Karpas-422 (cell line): ENCODE measurements at places on chromosomes 1 and 21. TPM values are rescaled to one million over a fixed set of nuclear protein-coding genes. Genes with fewer than 3 reads are reported as not detected.

The CAPZB gene
- total RNA-seq, result 55.5 and 72.9 TPM in 2 replicates

The OR2L5 gene
- 0.19 TPM in 1 of 2 replicates, not detected in the other for total RNA-seq

The PDPN gene
- total RNA-seq, result not detected in 2 replicates

The LRRC53 gene
- not detected in 2 replicates for total RNA-seq

The C1orf115 gene
- 0.11 TPM in 1 of 2 replicates, not detected in the other for total RNA-seq

The KRTAP7-1 gene
- not detected in 2 replicates for total RNA-seq

The GPR3 gene
- 3.6 and 3.7 TPM in 2 replicates for total RNA-seq

The PTPRU gene
- 1.1 TPM in 1 of 2 replicates, not detected in the other for total RNA-seq

The IGSF5 gene
- not detected in 2 replicates for total RNA-seq

The NES gene
- not detected in 2 replicates for total RNA-seq

The ATP1A2 gene
- not detected in 2 replicates for total RNA-seq

The VCAM1 gene
- not detected in 2 replicates for total RNA-seq

The PLEKHA6 gene
- 0.30 TPM in 1 of 2 replicates, not detected in the other for total RNA-seq

The ICOSLG gene
- 0.37 and 0.83 TPM in 2 replicates for total RNA-seq

The BEND5 gene
- not detected in 2 replicates for total RNA-seq

The XKR8 gene
- total RNA-seq, result 2.0 and 4.6 TPM in 2 replicates

The SPRR2G gene
- total RNA-seq, result not detected in 2 replicates

The CELA2A gene
- total RNA-seq, result not detected in 2 replicates

The LCE3D gene
- not detected in 2 replicates for total RNA-seq

The KRTAP6-2 gene
- not detected in 2 replicates for total RNA-seq

The ZP4 gene
- not detected in 2 replicates for total RNA-seq

The KCNH1 gene
- not detected in 2 replicates for total RNA-seq

The KCNE2 gene
- not detected in 2 replicates for total RNA-seq

The CLDN17 gene
- total RNA-seq, result not detected in 2 replicates

The S100B gene
- not detected in 2 replicates for total RNA-seq

The LRRC71 gene
- total RNA-seq, result not detected in 2 replicates

The SH3D21 gene
- total RNA-seq, result 8.2 and 16.4 TPM in 2 replicates

The LHX8 gene
- not detected in 2 replicates for total RNA-seq

The C1orf210 gene
- total RNA-seq, result not detected in 2 replicates

The PTGFR gene
- total RNA-seq, result not detected in 2 replicates

The GPX7 gene
- 90.5 and 90.8 TPM in 2 replicates for total RNA-seq

The ZSWIM5 gene
- 0.04 TPM in 2 replicates for total RNA-seq

The SEMA4A gene
- total RNA-seq, result 46.7 and 66.7 TPM in 2 replicates

The CHIA gene
- total RNA-seq, result not detected in 2 replicates

The S100A14 gene
- total RNA-seq, result not detected in 2 replicates

The SLC16A4 gene
- total RNA-seq, result 51.4 and 116 TPM in 2 replicates

The CHI3L2 gene
- total RNA-seq, result not detected in 2 replicates

The MAP3K6 gene
- 3.0 and 5.2 TPM in 2 replicates for total RNA-seq

The CA6 gene
- not detected in 2 replicates for total RNA-seq

The SPATA17 gene
- 0.87 and 6.6 TPM in 2 replicates for total RNA-seq

The AADACL4 gene
- not detected in 2 replicates for total RNA-seq

The KRTAP21-2 gene
- total RNA-seq, result not detected in 2 replicates

The NUP133 gene
- 27.1 and 56.9 TPM in 2 replicates for total RNA-seq

The IGSF3 gene
- not detected in 2 replicates for total RNA-seq

The CELA3A gene
- total RNA-seq, result not detected in 2 replicates

The CELA3B gene
- not detected in 2 replicates for total RNA-seq

The TFAP2E gene
- total RNA-seq, result 0.56 and 1.4 TPM in 2 replicates
